Activated CD4-positive, CD25-positive, alpha-beta regulatory T cell treated with anti-CD3 and anti-CD28 coated beads, Interleukin-2, amount 50 U/mL, for 72 hours (primary cell): ENCODE measurements at places on chromosomes 2 and 18.
A peak's percentile ranks its signal among the peaks of the same experiment; 100 is the strongest.

DNA sequence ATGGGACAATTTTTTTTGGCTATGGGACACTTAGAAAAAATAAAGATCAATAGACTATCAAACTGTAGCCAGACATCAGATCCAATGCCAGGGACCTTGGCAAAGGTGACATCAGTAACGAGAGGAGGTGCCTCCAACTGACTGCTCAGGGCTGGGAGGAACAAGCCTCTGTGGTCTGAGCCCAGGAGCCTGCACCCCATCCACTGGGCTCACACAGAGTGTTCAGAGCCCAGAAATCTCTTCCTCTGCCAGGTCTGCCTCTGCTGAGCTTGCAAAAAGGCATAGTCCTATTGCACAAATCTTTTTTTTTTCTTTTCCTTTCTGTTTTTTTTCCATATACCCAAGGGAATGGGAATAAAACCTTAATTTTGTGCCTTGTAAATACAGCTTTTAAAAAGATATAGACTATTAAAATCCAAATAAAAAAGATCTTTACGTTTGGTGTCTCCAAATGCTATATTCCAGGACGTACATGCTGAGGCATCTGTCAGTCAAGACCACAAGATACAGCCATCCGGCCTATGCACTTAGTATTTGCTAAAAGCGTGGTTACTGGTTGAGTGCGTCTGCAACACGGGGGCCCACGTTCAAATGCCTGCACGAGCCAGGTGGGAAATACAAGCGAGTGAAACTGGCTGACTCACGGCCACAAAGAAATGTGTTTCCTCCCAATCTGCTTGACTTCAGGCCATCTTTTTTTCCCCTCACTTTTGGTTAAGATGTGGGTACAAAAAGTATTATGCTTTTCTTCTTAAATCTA, 7.8 kb upstream of the ARHGAP25 start:
- DNase-seq: peak; percentile 62

GRCh38 chr18:46736135-46736534, 20.7 kb downstream of the ST8SIA5 start:
- no peak for DNase-seq

DNA sequence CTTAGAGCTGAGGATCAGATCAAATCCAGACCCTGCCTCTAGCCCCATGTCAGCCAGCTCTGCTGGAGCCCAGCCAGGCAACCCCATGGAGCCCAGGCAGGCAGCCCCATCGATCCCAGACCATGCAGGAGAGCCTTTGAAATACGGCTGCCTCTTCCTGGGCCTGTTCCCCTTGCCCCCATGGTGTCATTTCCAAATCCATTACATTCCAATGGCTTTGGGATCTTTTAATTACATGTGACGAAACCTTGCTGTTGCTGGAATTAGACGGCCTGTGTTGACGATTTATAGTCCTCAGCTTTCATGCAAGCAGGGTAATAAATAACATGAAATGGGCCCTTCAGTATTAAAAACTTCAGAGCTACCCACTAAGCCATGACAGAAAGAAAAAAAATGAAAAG, 75.8 kb upstream of the SLC14A2 start:
- no peak for DNase-seq

DNA sequence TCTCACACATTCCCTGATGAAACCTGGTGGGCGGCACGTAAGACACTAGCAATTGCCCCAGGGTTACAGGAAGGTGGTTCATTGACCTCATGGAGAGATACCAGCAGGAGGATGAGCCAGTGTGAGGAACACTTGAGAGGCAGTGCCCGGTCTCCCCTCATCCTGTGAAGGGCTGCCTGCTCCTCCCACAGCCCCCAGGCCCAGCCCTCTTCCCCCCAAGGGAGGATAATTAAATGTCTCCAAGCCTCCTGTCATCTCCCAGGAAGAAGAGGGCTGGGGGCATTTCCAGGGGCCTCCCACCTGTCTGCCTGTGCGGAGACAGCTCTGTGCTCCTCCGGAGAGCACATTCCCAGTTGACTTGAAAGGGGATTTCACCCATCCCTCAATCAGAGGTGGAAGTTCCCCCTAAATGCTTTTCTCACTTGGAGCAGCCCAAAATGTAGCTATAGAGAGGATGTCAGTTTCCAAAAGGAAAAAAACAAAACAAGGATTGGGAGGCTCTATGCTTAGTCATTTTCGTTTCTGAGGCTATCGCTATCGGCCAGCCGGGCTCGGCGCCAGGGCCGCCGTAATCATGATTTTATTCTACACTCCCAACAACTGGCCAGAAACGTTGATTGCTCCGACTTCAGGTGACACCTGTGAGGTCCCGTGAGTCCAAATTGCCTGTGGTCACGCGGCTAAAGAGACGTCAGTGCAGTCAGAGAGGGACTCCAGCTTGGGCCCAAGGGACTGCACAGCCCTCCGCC, 7.1 kb downstream of the KCNF1 start:
- no peak for DNase-seq

- DNase-seq: no peak
These were observed 489.5 kb downstream of the TNS1 start for GRCh38 chr2:217513258-217513657.

- DNase-seq: no peak
These were observed 91.2 kb downstream of the POU3F3 start for GRCh38 chr2:104945121-104945520.
